ENCODE measurements at places on chromosomes 4 and X.

DNA sequence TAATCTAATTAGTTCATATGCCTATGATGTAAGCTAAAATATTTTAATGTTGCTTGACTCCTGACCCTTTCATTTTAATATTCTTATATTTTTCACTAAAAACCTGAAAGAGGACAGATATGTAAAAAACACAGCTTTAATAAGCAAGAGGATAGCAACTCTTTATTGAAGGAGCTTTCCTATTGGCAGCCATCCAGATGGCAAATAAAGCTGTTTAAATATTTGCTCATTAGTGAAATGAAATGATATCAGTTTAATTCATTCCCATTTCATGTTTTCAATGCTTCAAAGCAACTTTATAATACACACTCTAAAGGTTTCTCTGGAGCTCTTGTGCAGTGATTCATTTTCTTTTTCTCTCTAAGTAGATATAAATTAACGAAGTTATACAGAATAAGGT lies 473.4 kb downstream of the PCDH7 start:
- DNase-seq, result no peak

DNA sequence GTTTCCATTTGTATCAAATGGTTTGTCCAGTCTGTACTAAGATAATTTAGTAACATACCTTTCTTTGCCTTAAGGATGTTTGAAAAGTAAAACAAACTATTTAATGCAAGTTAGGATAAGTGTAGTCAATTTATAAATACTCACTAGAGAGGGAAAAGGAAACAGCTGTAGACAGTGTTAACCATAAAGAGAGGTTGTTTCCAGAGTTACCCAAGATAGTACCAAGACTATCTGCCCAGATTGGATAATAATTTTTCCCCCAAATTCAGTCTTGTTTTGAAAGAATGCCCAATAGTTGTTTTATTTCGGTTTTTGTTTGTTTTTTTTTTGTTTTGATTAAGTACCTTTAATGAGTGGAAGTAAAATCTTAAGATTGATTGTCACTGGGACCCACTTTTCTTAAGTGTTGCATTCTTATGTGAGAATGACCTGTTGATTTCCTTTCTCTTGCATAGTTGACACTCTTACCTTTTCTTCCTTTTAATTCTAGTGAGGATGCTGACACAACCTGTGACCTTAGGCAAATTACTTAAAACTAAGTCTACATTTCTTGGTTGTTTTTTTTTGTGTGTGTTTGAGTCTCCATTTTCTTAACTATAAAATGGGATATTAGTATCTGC lies 12.8 kb downstream of the AFF1 start:
- no peak for DNase-seq

DNA sequence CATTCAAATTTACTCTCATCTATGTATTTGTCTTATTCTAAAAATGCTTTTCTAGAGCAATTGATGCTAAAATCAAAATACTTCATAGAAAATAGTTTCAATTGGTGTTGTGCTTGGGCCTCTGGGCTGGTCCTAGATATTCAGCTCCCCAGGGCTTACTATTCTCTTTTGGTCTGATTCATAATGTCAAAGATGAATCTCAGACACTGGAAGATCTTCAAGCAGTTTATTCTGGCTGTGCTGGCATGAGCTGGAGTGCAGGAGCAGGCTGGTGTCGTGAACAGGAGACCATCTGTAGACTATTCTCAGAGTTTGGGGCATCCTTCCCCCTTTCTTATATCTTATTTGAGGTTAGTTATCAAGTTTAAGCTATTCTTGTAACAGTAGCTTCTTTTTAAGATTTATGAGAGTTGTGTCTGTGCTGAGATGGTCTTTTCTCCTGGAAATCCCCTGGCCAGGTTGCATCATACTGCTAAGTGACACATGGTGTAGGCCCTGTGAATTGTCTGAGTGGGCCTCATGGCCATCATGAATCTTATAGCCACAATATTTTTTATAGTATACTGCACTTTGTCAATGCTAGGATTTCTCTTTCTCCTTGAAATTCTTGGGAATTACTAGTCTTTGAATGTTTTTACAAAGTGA lies 1624.0 kb upstream of the IGFBP7 start:
- no peak for DNase-seq

DNA sequence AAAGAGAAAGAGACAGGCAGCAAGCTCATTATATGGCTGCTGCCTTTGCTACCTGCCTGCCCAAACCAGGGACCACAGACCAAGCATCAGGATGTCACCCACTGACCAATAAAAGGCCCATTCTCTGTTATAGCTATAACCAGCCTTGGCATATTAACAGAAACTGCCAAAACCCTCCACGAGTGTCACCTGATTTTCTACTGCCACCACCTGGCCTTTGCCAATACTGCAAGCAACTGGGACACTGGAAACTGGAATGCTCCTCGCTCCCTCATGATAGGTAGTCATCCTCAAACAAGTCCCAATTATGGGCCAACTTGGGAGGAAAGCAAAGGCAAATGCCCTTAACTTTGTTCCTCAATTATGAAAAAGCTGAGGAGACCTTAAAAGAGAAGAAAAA lies 76.0 kb downstream of the SPIN4 start:
- no peak for DNase-seq
